Forelimb muscle (tissue), 1 donor: ENCODE measurements at places on chromosomes 7 and 10. TPM values are rescaled to one million over a fixed set of nuclear protein-coding genes. Genes with fewer than 3 reads are reported as not detected.

GRCh38 chr7:30751696-30752273 is at the start of gene INMT:
Gene INMT (plus strand): TSS chr7:30752135. CDS start chr7:30752151, 16 bp downstream.
- no peak for DNase-seq

DNA sequence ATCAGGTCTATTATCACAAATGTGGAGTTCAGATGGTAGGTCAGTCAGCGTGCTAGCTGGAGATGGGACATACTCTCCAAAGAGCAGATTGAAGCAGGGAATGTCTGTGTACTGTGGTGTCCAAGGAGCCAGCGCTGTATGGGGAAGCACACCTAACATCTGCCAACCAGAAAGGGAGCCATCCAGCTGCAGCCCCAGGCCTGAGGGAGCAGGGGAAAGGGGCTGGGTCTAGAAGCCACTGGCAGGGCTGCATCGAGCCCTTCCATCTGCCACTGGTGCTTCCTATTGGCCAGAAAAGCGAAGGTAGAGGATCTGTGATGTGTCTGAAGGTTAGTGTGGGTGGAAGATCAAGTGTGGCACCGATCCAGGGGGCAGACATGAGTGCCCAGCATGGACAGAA is 8.0 kb upstream of the RAMP3 start:
- no peak for DNase-seq

Gene TMEM26
- 8.0 TPM for polyA plus RNA-seq

GRCh38 chr7:5750031-5750653 is 31.3 kb downstream of the RNF216 start:
- no peak for DNase-seq

DNA sequence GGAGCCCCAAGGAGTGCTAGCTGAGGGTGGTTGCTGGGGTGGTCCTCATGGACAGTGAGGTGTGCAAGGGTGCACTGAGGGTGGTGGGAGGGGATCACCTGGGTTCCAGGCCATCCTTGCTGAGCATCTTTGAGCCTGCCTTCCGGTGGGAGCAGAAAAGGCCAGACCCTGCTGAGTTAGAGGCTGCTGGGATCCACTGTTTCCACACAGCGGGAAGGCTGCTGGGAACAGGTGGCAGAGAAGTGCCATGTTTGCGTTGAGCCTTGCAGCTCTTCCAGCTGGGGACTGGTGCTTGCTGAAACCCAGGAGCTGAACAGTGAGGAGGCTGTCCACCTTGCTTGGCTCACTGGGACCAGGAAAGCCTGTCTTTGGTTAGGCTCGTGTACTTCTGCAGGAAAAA is 34.9 kb downstream of the PRF1 start:
- DNase-seq = no peak

DNA sequence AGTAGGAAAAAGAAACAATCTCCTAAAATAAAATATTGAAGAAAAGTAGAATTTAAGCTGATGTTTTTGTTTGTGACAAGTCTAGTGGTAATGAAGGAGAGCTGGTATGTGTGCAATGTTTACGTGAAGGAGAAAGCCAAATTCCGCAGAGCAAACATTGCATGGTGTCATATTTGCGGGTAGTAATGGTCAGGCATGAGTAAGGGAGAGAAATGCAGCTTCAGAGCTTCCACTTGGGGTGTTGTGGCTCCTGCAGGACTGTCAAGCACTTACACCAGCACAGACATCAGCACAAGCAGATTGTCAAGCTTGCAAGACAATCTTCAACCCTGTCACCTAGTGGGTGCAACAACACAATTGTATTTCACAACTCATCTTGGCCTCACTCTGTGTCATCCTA is 136.5 kb upstream of the ETV1 start:
- no peak for DNase-seq

- no peak for DNase-seq
These were observed 61.7 kb downstream of the PALD1 start for GRCh38 chr10:70540089-70540788.

DNA sequence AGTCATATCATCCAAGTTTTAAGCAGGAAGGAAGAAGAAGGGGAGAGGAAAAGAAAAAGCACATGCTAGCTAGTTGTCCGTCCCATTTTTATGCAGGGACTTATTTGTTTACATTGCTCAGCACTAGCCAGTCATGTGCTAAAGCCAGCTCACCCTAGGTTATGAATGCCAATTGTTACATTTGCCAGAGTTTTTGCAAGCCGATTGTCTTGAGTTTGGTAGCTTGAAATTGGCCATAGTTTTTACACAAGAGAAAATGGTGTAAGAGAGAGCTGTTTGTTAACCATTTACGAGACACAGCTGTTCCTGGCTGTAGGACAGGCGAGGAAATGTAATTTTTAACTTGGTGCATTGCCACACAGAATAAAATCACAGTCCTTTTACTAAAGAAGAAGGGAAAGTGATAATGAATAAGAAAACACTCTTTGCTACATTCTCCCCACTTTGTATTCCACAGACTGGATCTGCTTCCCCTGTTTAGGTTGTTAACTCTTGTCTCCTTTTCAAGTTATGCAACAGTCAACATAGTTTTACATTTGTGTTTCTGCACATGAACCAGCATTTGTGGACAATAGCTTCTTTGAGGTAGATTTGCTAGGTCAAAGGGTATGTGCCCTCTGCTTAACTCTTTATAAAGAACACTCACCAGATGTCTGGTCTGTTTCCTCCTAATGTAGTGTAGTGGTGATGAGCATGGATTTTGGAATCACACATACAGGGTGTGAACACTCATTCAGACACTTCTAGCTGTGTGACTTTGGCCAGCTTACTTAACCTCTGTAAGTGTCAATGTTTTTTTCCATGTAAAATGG is 357.2 kb downstream of the LRMDA start:
- DNase-seq = no peak

DNA sequence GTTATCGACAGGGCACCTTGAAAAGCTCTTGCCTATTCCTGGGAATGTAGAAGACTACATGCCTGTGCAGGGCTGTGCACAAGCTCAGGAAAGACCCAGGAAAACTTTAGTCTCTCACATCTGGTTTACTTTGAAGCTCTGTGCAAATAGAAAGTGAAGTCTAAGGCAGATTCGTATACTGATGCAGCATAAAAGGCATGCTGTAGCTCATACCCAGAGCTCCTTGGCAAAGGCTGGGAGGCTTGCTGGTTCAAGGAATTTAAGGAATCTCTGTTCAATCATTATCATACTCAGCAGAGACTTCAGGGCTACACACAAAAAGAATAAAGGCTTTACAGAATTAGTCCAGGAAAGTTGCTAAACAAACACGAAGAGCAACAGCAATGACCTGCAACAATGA is 192.0 kb downstream of the OTUD1 start:
- no peak for DNase-seq

GRCh38 chr10:132381741-132382140 is 15.3 kb upstream of the PWWP2B start:
- no peak for DNase-seq

Gene SMURF1
- 8.8 TPM for polyA plus RNA-seq

Gene PLEKHS1
- polyA plus RNA-seq = 0.05 TPM

DNA sequence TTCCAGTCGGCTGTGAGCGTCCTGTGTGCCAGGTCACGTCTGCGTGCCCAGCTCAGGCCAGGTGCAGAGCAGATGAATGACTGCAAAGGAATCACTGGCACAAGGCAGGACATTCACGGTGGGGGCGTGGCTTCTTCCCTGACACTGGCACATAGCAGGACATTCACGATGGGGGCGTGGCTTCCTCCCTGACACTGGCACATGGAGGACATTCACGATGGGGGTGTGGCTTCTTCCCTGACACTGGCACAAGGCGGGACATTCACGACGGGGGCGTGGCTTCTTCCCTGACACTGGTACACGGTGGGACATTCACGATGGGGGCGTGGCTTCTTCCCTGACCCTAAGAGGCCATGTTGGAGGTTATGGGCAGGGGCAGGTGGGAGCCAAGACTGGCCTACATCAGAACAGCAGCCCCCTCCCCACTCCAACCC is 64.3 kb downstream of the MYL10 start:
- no peak for DNase-seq

DNA sequence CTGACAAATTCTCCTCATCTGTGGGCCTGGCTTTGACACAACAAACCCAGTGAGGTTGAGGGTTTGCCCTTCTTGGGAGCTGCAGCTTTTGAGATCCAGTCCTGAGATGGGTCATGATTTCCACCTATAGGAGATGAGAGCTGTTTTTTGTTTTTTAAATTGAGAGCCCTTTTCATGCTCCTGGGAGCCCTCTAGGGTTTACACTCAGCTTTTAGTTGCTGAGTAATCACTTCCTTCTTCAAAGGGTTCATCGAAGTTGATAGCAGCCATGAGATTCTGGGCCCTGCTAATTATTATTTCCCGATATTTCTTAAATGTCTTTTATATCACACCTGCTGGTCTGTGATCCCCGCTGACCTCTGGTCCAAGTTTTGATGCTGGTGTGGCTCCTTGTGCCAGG is 47.3 kb upstream of the VIPR2 start:
- no peak for DNase-seq

GRCh38 chr10:31701546-31701945 is 227.1 kb downstream of the ARHGAP12 start:
- no peak for DNase-seq

- DNase-seq = no peak
These were observed 198.3 kb upstream of the YAE1 start for GRCh38 chr7:39367943-39368342.

DNA sequence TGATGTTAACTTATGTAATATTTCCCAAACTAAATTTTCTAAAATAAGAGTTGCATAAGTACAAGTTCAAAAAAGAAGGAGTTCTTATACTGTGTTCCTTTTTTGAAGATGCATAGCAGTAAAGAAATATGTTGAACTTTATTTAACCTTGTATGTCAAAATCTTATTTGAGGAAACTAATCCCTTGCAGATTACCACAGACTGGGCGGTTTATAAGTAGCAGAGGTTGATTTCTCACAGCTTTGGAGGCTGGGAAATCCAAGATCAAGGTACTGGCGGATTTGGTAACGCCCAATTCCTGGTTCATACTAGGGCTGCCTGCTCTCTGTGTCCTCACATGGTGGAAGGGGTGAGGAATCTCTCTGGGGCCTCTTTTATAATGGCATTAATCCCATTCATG is 68.5 kb downstream of the GNAT3 start:
- DNase-seq = no peak

DNA sequence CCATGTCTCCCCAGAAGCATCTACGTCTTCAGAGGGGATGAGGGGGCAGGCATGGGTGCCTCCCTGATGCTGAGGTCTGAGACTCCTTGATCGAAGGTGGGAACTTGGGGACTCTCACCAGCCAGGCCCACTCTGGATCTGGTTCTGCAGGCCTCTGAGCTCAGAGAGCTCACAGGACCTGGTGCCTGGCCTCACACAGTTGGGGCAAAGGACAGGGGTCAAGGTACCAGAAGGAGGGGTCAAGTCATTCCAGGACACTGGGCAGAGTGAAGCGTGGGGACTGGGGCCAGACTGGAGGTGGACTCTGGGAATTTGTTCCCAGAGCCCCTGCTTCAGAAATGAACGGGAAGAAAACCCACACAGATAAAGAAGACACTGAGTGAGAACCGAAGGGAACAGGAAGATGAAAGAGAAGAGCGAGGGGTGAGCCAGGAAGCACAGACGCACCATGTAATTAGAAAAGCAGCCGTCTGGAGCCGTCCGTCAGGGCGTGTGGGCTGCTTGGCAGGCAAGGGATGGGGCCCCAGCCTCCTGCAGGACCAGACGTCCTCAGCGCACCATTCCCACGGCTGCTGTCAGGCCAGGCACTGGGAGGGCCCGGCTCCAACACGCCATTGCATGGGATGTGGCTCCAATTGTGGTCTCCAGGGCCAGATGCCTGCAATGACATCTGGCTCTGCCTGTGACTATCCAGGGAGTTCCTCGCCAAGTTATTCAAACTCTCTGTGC is 47.7 kb downstream of the ZCCHC24 start:
- DNase-seq = no peak

DNA sequence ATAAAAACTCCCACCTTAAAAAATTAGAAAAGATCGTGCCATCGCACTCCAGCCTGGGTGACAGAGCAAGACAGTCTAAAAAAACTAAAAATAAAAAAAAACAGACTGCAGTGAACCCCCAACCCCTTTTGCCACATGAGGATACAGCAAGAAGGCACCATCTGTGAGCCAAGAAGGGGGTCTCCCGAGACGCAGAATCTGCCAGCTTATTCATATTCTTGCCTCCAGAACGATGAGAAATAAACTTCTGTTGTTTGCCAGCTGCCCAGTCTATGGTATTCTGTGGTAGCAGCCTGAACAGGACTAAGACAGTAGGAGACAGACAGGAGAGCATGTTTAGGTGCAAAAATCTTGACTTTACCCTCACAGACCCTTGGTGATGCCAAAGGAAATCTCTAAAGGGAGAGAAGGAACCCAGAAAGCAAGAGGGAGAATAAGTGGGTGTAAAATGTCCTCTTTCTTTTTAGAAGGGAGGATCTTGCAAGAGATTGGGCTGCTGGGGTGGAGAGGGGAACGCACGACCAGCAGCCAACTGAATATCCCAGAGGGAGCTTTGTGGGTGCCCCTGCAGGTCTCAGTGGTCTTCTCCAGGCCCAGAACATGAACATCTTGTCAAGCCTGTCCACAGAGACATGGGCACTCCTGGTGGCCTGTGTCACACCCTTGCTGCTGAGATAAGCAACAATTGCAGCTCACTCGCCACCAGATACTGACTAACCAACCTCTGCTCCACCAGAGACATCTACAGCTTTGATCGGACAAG is 400.7 kb upstream of the FOXK1 start:
- no peak for DNase-seq

GRCh38 chr7:159099711-159100231 is 44.9 kb downstream of the VIPR2 start:
- no peak for DNase-seq

Gene CHCHD1
- 30.5 TPM for polyA plus RNA-seq

Gene CABCOCO1
- 0.19 TPM for polyA plus RNA-seq

DNA sequence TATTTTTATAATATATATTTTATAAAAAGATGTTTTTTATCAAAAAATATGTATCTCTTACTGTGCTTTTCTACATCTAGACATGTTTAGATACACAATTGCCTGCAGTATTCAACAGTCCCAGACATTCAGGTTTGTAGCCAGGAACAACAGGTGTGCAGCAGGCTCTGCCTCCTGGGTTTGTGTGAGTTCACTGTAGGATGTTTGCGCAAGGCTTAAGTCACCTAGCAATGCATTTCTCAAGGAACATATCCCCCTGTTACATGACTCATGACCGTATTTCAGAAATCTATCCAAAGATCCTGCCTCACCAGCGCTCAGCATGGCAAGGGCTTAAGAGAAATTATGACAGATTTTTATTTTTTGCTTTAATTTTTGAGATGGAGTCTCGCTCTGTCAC is 41.5 kb downstream of the PITRM1 start:
- no peak for DNase-seq

Gene LIPN
- not detected for polyA plus RNA-seq

DNA sequence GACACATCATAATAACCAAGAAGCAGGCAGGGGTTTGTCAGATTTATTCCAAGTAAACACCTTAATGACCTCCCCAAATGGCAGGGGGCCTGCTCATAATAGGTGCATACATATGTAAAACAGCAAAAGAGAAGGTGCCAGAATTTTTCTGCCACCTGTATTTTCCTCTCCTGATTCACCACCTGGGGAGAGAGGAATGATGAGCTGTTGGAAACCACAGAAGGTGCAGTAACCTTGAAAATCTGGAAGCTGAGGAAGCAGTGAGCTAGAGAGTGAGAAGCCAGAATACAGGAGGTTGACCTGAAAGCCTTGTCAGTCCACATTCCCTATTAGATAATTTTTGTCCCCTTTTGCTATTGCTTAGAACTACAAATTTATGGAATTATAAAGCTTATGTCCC is 46.2 kb upstream of the PDE1C start:
- no peak for DNase-seq
